ENCODE measurements at places on chromosomes 1 and 21.

DNA sequence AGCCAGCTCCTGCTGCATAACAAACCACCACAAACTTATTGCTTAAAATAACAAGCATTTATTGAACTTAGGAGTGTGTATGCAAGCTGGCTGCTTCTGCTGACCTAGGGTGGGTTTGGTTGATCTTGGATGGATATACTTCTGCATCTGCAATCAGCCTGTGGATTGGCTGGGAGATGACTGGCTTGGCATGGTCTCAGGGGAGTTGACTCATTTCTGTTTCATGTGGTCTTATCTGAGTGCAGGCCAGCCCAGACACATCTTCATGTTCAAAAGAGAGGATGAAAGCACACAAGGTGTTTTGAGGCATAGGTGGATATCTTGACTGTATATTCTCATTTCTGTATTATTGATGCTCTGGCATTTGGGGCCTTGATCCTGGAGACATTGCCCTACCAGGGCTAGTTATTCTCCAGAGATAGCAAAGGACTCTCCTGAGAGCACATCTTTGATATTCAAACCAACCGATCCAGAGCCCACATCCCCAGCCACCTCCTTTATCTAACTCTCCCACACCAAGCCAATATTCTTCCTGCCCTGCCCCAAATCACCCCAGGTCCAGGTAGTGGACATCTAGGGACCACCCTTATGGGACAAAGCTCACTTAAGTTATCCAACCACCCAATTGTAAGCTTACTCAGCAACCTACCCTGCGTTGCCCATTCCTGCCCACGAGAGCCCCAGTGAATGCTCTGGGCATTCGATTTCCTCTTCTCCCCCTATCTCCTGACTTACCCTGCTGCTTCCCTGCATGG lies 350.8 kb downstream of the PTPRU start:
- DNase-seq = no peak

- no peak for DNase-seq
These were observed 272.6 kb upstream of the PLXNA2 start for GRCh38 chr1:208516780-208517179.

GRCh38 chr1:226110249-226111097 lies 48.0 kb downstream of the H3-3A start:
- no peak for DNase-seq

DNA sequence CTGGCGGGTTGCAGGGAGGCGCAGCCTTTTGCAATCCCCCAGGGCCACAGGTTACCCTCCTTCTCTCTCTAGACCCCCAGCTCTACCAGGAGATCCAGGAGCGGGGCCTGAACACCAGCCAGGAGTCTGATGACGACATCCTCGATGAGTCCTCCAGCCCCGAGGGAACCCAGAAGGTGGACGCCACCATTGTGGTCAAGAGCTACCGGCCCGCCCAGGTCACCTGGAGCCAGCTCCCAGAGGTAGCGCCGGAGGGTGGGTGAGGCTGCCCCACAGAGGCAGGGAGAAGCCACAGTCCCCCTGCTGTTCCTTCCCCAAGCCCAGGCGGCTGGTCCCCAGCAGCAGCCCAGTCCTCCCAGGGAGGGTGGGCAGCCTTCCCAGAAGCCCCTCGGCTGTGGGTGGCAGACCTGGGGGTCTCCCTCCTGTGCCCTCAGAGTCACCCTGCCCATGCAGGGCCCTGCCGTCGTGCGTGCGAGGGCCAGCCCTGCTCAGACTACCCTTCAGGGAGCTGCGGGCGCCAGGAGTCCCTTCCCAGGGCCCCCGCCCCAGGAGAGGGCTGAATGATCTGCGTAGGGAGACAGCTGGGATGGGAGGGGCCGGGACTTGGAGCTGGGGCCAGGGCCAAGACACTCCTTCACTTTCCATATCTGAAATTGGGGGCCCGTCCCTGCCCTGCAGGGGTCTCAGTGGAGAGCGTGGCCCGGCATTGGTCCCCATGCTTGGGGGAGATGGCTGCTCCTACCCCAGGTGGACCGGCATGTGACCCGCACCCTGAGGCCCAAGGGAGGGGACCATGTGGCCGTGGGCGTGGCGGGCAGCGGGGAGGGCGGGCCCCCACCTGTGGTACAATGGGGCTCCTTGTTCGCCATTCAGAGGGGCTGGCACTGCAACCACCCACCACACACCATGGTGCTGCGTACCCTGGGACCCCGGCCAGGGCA lies 12.9 kb downstream of the ARHGEF16 start:
- DNase-seq = no peak

- DNase-seq = no peak
These were observed 74.0 kb downstream of the NFASC start for GRCh38 chr1:204944662-204945061.

- no peak for DNase-seq
These were observed 3.5 kb downstream of the KIAA1614 start for GRCh38 chr1:180916012-180916770.

GRCh38 chr1:227869851-227870305 lies 54.4 kb downstream of the PRSS38 start:
- DNase-seq = no peak

DNA sequence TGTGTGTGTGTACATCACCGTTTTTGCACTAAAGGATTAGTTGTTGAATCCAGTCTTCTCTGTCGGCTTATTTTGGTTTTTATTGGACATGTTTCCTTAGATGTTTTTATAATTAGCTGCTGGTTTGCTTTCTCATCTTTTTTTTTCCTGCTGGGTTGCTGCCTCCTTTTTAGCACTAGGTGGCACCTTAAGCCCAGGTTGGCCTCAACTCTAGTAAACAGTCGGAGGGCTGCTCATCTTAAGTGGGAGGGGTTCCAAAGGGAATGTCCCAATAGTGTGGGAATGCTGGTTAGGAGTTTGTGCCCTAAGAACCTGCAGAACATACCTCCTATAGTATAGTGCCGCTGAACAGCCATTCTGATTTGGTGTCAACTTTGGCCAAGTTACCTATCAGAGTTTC lies 570.1 kb upstream of the CXADR start:
- no peak for DNase-seq

- no peak for DNase-seq
These were observed 59.1 kb downstream of the EIF4G3 start for GRCh38 chr1:21117597-21118001.

- DNase-seq = no peak
These were observed 291.9 kb downstream of the DSCAM start for GRCh38 chr21:40555021-40555528.

- DNase-seq = no peak
These were observed 115.6 kb upstream of the SLC45A1 start for GRCh38 chr1:8202182-8202905.

DNA sequence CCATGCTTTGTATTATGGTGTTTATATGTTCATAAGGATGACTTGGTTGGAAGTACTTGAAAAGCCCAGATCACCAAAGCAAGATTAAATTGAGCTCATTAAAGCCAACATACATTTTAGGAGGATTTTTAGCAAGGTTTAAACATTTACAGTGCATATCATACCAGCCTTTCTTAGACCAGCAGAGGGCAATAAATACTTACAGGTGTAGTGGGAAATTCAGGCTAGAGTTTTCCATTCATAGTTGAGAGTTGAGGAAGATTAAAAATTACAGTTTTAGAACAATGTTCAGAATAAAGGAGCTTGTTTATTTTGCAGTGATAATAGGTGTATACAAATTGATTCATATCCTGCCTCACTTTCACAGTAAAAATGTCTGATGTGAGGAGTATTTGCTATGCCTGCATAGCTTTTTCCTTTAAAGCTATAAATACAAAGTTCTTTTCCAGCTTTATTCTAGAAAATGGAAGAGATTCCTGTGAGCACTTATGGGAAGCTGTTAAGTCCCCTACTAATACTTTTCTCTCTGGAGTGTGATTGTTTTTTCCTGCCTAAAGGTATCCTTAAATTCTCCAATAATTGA lies 35.3 kb downstream of the DTL start:
- DNase-seq = no peak

- DNase-seq = no peak
These were observed at the start of gene NTMT2 for GRCh38 chr1:170145770-170146676. Gene NTMT2, plus strand, starts transcription at chr1:170145959. Its CDS starts 149 bp downstream, at chr1:170146108.

GRCh38 chr21:18026359-18026758 lies 207.2 kb upstream of the C21orf91 start:
- no peak for DNase-seq

DNA sequence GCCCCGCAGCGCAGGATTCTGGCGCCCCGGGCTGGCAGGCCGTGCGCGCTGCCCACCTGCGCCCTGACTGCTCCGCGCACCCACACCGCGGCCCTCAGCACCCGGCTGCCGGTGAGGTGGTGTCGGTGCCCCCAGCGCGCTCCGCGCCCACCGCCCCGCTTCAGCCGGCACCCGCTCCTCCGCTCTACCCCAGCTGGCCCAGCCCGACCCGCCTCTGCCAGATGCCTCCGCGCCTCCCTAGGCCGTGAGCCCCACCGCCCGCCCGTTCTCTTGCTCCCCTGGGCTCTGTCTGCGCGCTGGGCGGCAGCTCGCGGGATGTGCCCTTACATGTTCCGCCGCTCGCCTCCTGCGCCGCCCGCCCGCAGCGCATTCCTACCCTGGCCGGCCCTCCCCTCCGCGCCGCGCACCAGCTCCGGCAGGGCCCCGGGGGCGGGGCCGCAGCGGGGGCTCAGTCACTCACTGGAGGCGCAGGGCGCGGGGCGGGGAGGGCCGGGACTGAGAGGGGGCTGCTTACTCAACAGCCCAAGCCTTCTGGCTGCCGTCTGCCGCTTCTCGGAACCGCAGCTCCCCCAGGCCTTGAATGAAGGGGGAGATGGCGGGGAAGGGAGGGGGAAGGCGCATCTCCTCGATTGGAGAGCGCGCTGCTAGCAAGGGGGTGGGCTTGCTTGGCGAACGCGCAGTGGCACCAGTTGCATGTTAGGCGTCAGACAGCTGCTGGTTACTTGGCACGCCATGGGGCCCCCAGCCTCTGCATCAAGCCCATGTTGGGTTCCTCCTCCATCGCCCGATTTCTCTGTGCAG lies at the start of gene PHLDA3:
Gene PHLDA3, minus strand, starts transcription at position 345 of the 801 bp plus-strand sequence. CDS start 402 bp downstream, outside the sequence.
- no peak for DNase-seq

DNA sequence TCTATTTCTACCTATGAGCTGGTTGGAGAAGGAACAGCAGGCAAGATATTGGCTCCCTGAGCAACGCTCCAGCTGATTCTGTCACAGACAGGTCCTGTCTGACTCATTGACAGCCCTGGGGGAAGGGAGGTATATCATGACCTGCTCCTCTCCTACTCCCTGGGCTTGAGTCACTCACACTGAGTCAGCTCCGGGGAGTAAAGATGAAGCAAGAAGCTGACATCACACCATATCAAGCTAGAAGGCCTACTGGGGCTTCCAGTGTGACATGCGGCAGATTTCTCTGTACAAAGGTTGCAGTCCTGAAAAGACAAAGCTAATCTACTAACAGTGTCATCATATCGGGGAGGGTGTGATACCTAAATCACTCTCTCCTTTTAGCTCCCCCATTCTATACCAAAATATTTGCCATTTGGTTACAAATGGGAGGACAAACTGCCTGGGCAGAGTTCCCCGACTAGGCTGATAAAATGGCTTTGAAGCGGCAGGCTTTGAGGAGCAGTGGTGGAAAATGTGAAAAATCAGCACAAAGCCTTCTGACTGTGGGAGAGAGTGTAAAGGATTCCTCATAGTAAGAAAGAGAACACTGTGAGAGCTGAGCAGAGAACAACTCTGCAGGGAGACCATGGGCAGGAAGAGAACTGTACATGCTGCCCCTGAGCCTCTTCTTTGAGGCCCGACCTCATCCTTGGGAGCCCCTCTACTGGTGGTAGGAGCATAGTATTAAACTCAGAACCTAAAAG lies 15.5 kb downstream of the PI4KB start:
- no peak for DNase-seq

- no peak for DNase-seq
These were observed 56.1 kb upstream of the SDC3 start for GRCh38 chr1:30964706-30965105.

DNA sequence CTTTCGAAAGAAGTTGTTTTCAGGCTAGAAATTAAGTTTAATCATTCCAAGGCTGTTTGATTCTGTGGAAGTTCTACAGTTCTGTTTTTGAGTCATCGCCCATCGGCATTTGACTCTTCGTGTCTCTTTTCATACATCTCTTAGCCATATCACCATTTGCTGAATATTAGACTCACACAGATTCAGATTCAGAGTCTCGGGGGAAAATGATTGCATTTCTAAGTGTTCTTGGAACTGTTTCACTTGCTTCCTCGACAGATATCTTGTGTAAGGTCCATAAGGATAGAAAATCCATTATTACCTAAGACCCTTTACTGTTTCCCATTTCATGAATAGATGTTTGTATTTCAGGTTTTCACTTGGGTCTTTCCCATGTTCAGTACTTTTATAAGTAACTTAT lies 237.0 kb upstream of the SGIP1 start:
- DNase-seq = no peak

GRCh38 chr1:239288820-239289554 lies 97.4 kb upstream of the CHRM3 start:
- DNase-seq = no peak

- no peak for DNase-seq
These were observed 5.9 kb downstream of the C1orf226 start for GRCh38 chr1:162387226-162388082.

- no peak for DNase-seq
These were observed 11.4 kb upstream of the MNDA start for GRCh38 chr1:158819461-158820443.

GRCh38 chr1:244065063-244065793 lies 14.1 kb downstream of the ZBTB18 start:
- DNase-seq = no peak

- no peak for DNase-seq
These were observed 9.2 kb downstream of the LBR start for GRCh38 chr1:225418598-225418997.

DNA sequence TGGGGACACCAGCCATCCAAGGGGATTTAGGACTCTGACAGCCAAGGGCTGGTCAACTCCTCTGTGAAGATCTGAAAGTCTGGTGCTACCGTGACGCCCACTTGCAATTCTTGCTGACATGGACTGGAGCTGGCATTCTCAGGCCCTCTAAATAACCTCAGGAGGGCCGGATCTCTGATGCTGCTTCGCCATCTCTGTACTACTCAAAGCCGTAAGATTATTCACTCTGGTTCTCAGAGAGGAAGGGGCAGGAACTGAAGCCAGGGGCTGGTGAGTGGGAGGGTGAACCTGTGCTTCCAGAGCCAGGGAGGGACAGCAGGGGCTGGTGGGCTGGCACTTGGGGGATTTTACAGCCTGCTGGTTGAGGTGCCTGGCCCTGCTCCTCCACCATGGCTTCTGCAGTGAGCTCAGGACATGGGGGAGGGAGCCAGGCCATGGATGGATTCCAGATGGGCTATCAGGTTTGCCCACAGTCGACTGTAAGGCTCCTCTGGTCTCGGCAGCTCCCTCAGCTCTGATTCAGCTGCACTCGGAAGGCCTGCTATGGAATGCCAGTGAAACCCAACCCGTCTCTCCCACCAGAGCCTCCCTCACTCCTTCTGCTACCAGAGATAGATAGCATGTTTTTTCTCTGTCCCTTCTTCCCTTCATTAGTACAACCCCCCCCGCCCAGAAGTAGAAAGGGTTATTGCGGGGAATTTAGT lies 84.5 kb downstream of the PLXNA2 start:
- no peak for DNase-seq

Measured in cerebellar nuclear complex (tissue), 1 donor.